Fibroblast of mammary gland (primary cell): ENCODE measurements at places on chromosomes 6 and 20.

DNA sequence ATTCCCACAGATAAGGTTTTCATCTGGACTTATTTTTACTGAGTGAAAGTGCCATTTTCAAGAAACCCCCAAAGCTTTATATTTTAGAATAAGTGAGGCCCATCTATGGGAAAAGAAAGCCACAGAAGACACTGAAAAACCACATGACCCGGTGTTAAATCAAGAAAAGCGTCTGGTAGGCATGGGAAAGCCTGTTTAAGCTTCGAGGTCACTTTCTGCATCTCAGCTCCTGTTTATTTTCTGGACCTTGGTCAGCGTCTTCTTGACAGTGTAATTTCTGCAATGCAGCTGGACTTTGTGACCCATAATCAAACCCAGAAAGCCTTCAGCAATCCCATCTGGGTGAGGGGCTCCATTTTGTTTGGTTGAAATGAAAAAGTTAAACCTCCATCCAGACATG is 59.6 kb upstream of the NEDD9 start:
- DNase-seq, result no peak

- DNase-seq, result peak; percentile 89
These were observed 15.0 kb downstream of the ACSS2 start for GRCh38 chr20:34891166-34892062.

DNA sequence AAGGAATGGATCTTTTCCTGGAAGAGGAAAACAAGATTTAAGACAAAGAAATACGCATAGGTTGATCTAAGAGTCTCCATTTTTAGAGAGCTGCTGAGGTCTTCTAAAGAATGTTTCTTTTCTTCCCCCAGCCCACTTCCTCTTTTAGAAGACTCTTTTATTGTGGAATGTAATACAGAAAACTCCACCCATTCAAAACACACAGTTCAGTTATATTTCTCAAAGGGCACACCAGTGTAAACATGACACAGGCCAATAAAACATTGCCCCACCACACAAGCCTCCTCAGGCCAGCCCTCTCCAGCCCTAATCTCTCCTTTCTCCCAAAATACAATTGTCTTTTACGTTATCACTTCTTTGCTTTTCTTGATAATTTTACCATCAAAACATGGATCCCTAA is 42.8 kb downstream of the SLC35B3 start:
- DNase-seq, result no peak

GRCh38 chr6:144302701-144303372 is 17.7 kb downstream of the UTRN start:
- DNase-seq, result no peak

- DNase-seq, result peak; percentile 49
These were observed 1.6 kb downstream of the SRPK1 start for GRCh38 chr6:35919085-35919826.
